ENCODE measurements at places on chromosomes 3 and 15.

DNA sequence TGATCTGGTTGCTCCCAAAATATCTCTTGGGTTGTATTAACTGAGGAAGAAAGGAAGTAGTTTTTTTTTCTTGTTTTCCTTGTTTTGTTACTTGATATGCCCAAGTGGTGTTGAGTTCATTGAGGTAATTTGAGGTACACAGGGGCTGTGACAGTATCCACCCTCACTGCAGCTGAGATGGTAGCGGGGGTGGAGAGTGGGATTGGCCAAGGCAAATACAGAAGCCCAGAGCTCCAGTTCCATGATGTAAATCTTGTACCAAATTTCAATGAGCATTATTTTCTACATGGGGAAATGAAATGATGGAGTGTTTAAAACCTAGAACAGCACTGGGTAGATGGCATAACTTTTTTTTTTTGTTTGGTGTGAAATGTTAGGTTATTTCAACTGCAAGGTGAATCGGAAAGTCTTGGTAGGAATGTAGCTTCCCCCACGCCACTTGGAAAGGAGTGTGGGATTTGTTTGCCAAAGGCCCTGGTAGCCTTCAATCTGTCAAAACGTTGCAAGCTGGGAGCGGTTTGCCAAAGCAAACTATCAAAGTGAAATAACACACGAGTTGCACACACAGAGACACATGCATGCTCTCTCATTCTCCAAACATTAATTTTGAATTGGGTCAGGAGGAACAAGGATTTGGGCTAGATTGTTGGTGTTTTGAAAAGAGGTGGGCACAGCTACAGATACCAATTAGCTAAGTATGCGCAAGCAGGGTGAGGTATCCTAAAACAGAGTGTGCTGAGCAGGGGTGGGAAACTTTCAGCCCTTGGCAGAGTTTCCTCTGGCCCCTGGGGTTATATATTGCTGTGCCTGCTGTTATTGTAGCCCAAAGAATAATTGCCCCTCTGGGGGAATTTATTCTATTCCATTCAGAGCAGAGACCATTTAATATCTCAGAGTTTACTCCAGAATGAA is 34.6 kb downstream of the THSD4 start:
- no peaks in the 10 kb centered on the region for H3K27me3 ChIP-seq
- no peak overlapping the region for H3K27ac ChIP-seq
- H3K4me3 ChIP-seq: no peak overlapping the region
- DNase-seq: no peak
- H3K36me3 ChIP-seq: no peaks in the 10 kb centered on the region

GRCh38 chr3:126472277-126473006 is 3.2 kb downstream of the ZXDC start:
- no peak overlapping the region for H3K4me3 ChIP-seq
- peaks cover 21% of the 10 kb centered on the region for H3K27me3 ChIP-seq
- peaks cover 46% of the 10 kb centered on the region for H3K36me3 ChIP-seq
- H3K4me1 ChIP-seq: peaks cover 33% of the 10 kb centered on the region

DNA sequence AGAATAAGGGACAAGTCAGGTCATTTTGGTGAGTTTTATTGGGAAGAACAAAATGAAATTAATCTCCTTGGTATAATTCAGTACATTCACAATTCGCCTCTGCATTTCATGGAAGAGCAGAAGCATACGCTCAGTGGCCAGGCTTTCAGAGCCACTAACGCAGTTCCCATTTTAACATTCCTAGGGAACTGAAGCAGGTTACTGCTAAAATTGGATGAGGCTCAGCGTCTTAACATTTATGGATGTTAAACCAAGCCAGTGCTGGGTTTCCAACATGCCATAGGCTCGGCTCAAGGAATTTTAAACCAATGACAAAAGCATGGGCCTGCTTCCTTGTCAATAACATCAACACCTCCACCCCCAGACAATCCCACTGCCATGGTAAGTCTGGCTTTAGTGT is 172.7 kb upstream of the PRICKLE2 start:
- no peak overlapping the region for H3K4me3 ChIP-seq
- H3K27me3 ChIP-seq: no peaks in the 10 kb centered on the region
- no peak for DNase-seq
- H3K27ac ChIP-seq: peak overlapping the region; percentile 13

GRCh38 chr15:73989001-73989798 is 2.9 kb downstream of the STOML1 start:
- no peak for DNase-seq
- no peak overlapping the region for H3K27ac ChIP-seq
- H3K4me1 ChIP-seq: peaks cover 46% of the 10 kb centered on the region
- H3K4me3 ChIP-seq: no peak overlapping the region
- peaks cover 10% of the 10 kb centered on the region for H3K36me3 ChIP-seq
- peaks cover 12% of the 10 kb centered on the region for H3K27me3 ChIP-seq

DNA sequence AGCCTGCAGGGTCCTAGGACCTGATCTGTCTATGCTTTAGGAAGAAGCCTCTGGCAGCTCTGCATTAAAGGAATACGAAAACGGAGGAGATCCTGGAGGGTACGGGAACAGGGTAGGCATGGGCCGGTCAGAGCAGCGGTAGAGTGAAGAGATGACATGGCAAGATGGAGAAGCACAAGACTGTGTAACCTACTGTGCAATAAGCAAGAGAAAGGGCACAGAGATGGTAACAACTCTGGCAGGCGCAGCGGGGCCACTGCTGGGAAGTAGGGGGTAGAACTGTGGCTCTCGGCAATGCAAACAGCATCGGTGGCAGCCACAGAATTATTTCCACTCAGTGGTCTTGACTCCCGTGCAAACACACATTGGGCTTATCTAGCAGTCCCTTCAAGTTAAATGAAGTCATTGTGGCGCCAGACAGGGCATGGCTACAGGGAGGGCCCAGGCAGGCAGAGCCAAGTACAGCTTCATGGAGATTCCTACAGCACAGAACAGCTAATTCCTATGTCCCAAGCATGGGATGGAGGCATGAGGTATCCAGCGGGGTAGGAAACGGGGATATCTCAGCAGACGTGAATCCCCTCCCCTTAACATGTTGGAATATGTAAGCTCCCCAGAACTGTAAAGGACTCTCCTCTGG is 28.8 kb downstream of the WHAMM start:
- H3K27ac ChIP-seq: no peak overlapping the region
- peak overlapping the region; percentile 17 for H3K4me3 ChIP-seq
- peaks cover 11% of the 10 kb centered on the region for H3K4me1 ChIP-seq
- no peak for DNase-seq

DNA sequence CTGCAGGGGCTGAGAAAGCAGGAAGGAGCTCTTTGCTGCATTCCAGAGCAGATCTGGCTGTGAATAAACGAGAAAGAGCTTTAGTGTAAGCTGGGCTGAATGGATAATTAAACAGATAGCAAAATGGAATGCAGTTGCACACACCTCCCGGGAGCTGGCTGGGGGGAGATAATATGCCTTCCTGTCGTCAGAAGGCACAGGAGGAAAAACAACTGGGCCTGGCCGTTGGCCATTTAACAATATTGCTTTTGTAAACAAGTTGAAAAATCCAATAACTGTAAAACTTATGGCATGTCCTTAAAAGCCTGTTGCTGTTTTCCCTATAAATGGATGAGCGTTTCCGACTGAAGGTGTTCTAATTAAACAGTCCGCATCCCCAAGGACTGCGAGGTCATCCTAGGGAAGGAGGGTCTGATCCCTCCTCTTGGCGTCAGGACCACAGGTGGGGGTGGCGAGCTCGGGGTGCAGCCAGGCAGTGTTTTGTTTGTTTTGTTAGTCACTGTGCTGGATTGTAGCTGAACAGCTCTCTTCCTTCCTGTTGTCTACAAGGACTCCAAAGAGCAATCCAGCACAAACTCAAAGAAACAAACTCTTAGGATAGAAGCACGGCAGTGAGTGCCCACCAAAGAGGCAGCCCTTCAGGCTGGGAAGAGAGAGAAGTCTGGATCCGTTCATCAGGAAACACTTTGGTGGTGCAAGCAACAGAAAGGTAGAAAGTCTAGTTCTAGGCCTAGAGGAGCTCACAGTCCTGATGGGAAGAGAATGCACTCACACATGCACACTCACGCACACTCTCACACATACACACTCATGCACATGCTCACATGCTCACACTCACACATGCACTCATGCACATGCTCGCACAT is 133.4 kb upstream of the SMAD3 start:
- H3K4me3 ChIP-seq: peak overlapping the region; percentile 7
- peaks cover 9% of the 10 kb centered on the region for H3K27me3 ChIP-seq
- H3K4me1 ChIP-seq: peaks cover 30% of the 10 kb centered on the region
- peak overlapping the region; percentile 63 for H3K27ac ChIP-seq
- H3K36me3 ChIP-seq: peaks cover 19% of the 10 kb centered on the region

GRCh38 chr15:25775317-25775912 is 87.7 kb downstream of the ATP10A start:
- H3K27me3 ChIP-seq: peaks cover 10% of the 10 kb centered on the region
- no peaks in the 10 kb centered on the region for H3K36me3 ChIP-seq
- no peak overlapping the region for H3K4me3 ChIP-seq
- H3K4me1 ChIP-seq: peaks cover 5% of the 10 kb centered on the region

- no peak for DNase-seq
- H3K27ac ChIP-seq: no peak overlapping the region
- no peaks in the 10 kb centered on the region for H3K36me3 ChIP-seq
Measured at GRCh38 chr3:150104564-150104963, 133.9 kb upstream of the PFN2 start.

DNA sequence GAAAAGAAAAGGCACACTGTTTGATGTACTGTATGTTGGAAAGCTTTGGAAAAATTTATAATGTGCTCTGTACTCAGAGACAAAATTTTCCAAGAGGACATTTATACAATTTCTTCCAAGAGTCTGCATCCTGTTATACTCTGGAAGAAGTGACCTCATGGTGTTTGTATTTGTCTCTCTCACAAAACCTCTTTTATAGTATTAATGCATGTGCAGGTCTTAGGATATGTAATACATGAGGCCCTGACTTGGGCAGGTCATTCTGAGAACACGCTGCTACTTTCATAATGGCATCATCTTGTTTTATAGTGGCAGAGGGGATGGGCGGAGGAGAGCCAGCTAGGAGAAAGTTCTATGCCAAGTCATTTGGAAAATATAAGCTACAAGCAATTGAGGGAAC is 72.0 kb upstream of the P3H2 start:
- H3K27me3 ChIP-seq: no peaks in the 10 kb centered on the region
- H3K4me3 ChIP-seq: no peak overlapping the region
- H3K4me1 ChIP-seq: no peaks in the 10 kb centered on the region
- no peak for DNase-seq
- H3K36me3 ChIP-seq: no peaks in the 10 kb centered on the region

- H3K4me1 ChIP-seq: peaks cover 14% of the 10 kb centered on the region
- no peaks in the 10 kb centered on the region for H3K36me3 ChIP-seq
- H3K4me3 ChIP-seq: no peak overlapping the region
- no peak overlapping the region for H3K27ac ChIP-seq
- DNase-seq: no peak
Measured at GRCh38 chr15:43230640-43231115, 9.9 kb upstream of the EPB42 start.

GRCh38 chr15:45714590-45715488 is 80.0 kb downstream of the SQOR start:
- no peak overlapping the region for H3K4me3 ChIP-seq
- no peaks in the 10 kb centered on the region for H3K27me3 ChIP-seq
- H3K4me1 ChIP-seq: no peaks in the 10 kb centered on the region

GRCh38 chr15:92653836-92654539 is 1.6 kb downstream of the FAM174B start:
- H3K36me3 ChIP-seq: peaks cover 23% of the 10 kb centered on the region
- peak overlapping the region; percentile 92 for H3K4me3 ChIP-seq
- peaks cover 52% of the 10 kb centered on the region for H3K4me1 ChIP-seq
- peak overlapping the region; percentile 93 for H3K27ac ChIP-seq

DNA sequence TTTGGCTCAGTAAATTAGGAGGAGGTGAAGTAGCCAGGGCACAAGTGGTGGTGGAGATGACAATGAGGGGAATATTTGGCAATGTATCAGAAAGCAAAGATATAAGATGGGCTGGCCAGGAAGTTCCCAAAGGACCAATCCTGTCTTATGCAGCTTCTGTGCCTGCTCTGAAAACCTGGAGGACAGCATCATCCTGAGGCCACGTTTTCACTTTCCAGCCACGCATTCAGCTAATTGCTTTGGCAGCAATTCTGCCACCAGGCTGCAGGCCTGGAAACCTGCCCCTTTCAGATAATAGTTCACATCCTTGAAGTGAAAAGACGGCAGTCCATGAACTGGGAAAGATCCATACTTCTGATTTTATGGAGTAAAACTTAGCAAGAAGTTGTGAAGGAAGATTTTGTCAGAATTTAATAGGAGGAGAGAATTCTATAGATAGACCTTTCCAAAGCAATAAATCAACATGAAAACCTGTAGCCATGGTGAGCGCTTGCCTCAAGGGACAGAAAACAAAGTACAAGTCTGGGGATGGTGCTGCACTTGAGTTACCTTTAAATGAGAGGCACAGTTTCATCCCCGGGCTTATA is 682.5 kb downstream of the GRM7 start:
- no peak overlapping the region for H3K27ac ChIP-seq
- no peaks in the 10 kb centered on the region for H3K36me3 ChIP-seq
- DNase-seq: no peak
- no peaks in the 10 kb centered on the region for H3K4me1 ChIP-seq
- H3K4me3 ChIP-seq: no peak overlapping the region

GRCh38 chr15:70672081-70672480 is 91.3 kb downstream of the UACA start:
- no peak overlapping the region for H3K4me3 ChIP-seq
- H3K27ac ChIP-seq: no peak overlapping the region
- no peaks in the 10 kb centered on the region for H3K36me3 ChIP-seq

- peaks cover 25% of the 10 kb centered on the region for H3K4me1 ChIP-seq
- peak overlapping the region; percentile 32 for H3K4me3 ChIP-seq
- DNase-seq: no peak
Measured at GRCh38 chr15:52788099-52788986, 1.8 kb downstream of the ONECUT1 start.

- peaks cover 40% of the 10 kb centered on the region for H3K36me3 ChIP-seq
- no peak for DNase-seq
- H3K27me3 ChIP-seq: peaks cover 4% of the 10 kb centered on the region
- H3K27ac ChIP-seq: peak overlapping the region; percentile 91
- H3K4me3 ChIP-seq: peak overlapping the region; percentile 39
- peaks cover 67% of the 10 kb centered on the region for H3K4me1 ChIP-seq
Measured at GRCh38 chr3:120419797-120420196, 31.0 kb downstream of the FSTL1 start.

DNA sequence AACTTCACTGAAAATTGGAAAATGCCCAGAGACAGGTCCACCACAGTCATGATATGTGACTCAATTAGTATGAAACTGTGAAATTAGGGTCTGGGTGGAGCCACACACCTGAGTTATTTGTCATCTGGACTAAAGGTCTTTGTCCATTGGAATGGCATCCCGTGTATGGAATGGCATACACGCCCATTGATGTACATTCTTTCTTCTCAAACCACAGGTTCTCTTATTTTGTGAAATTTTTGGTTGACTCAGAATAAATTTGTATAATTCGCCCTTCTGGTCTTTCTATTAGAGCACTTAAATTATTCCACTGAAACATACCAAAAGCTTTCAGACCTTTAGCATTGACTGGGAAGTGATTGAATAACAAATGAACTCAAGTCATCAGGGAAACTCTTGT is 66.8 kb upstream of the UBE2E1 start:
- peaks cover 1% of the 10 kb centered on the region for H3K27me3 ChIP-seq
- H3K36me3 ChIP-seq: no peaks in the 10 kb centered on the region
- no peak overlapping the region for H3K4me3 ChIP-seq
- H3K27ac ChIP-seq: no peak overlapping the region
- DNase-seq: no peak

- H3K4me3 ChIP-seq: peak overlapping the region; percentile 25
- H3K36me3 ChIP-seq: peaks cover 31% of the 10 kb centered on the region
- peaks cover 45% of the 10 kb centered on the region for H3K4me1 ChIP-seq
- no peak for DNase-seq
- peaks cover 22% of the 10 kb centered on the region for H3K27me3 ChIP-seq
Measured at GRCh38 chr3:160564949-160565441, 376 bp downstream of the KPNA4 start.

Measured in endothelial cell (in vitro differentiated cells).